ENCODE measurements at places on chromosomes 6 and 20.

GRCh38 chr6:87951751-87952150 lies 95.9 kb upstream of the SPACA1 start:
- DNase-seq, result no peak

- DNase-seq, result no peak
Measured at GRCh38 chr6:42514745-42515144, 49.1 kb upstream of the UBR2 start.

- DNase-seq, result no peak
Measured at GRCh38 chr20:25258476-25258805, 10.6 kb downstream of the PYGB start.

GRCh38 chr6:39228992-39229767 lies at the start of gene KCNK5:
Gene KCNK5 (minus strand): TSS chr6:39229475. CDS start chr6:39229111, 364 bp downstream.
- DNase-seq, result peak; percentile 17

GRCh38 chr6:401239-401993 lies 9.9 kb downstream of the IRF4 start:
- DNase-seq, result no peak

DNA sequence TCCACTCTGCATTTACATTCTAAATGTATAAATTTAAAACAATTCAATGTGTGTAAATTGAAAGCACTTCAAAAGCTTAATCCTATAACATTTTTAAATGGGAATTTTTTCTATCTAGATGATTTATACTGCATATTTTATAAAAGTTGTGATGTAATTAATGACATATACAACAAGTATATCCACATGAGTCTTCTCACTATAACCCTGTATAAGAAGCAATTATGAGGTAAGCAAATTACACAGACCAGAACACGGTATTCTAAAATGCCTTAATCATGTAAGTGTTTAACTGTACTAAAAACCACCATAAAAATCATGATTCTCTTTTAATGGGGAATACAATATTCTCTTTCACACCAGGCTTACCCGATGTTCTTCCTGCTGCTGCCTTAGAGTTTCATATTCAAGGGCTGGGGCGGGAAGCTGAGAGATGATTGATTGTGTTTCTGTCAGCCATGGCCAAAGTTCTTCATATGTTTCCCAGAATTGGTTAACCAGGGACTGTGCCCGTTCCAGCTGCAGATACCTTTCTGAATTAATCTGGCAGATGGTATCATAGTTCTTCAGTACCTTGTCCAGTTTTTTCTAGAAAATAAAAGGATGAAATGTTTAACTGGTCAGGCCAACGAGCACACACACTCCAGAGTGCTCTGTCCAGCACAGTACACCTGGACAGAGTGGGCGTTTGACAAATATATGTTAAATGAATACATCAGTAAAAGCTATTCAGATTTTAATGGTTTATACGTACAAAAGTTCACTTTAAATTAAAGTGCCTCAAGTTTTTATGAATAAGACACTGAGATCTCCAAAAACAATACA lies 127.4 kb downstream of the DST start:
- no peak for DNase-seq

DNA sequence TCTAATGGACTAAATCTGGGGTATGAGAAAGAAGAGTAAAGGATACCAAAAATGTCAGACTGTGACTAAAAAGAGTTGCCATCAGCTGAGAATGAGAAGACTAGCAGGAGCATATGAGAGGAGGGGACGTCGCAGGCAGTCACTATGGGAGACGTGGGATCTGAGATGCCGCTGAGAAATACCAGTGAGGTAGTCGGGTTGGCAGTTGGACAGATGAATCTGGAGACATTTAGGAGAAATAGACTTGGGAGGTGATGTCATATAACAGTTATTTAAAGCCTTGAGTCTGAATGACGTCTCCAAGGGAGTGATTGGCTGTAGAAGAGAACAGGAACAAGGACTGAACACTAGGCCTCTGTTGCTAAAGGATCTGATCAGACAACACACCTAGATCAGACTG lies 51.5 kb upstream of the TRIM26 start:
- no peak for DNase-seq

- no peak for DNase-seq
Measured at GRCh38 chr6:160319246-160319645, 28.9 kb upstream of the SLC22A3 start.

DNA sequence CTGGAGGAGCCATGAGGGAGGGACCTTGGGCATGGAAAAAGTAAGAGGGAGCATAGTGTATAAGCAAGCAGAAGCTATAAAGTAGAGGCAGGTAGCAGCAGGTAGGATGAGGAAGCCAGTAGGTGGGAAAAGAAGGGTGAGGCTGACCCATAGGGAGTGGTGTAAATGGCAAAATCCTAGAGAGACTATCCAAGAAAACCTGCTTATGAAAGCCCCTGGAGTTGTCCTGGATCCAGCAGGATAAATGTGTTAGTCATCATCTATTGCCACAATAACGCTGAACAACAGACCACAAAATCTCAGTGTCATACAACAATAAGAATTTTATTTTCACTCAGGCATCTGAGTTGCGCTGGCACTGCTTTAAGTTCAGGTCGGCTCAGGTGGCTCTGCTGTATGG lies 30.2 kb downstream of the CHD6 start:
- DNase-seq, result no peak

DNA sequence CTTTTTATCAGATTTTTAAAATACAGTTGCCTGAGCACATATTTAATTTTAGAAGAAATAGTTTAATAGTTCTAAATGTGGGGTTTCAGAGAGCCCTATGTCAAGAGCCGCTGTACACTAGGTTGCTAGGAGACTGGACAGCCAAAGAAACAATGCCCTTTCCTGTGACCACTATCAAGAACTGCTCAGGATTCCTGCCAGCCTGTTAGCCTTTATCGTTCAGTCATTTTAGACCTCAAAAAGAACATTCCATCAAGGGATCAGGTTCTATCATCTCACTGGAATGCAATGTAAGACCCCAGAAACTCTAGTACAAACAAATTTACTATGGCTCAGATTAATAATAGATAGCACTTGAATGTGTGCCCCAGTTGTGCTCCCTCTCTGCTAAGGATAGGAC lies 181.2 kb upstream of the CCN2 start:
- no peak for DNase-seq

DNA sequence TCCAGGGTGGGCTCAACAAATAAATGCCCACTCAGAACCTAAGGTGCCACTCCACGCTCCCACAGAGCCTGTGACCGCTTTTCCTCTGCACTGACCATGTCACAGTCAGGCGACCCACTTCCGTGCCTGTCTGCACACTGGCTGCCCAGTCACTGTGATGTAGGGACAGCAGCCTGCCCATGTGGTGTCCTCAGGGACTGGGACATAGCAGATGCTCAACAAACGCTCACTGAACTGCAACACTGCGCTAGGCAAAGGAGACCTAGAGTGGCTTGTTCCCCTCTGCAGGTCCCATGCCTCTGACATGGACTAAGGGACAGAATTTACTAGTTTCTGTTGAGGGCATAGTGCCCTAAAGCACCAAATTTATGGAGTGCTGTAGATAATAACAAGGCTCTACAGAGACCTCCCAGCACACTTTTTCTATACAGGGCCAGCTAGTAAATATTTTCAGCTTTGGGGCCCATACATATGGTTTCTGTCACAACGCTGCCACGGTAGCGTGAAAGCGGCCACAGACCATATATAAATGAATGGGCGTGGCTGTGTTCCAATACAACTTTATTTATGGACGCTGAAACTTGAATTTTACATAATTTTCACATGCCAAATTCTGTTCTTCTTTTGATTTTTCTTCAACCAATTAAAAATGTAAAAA lies 57.8 kb upstream of the MRPS10 start:
- DNase-seq, result no peak

DNA sequence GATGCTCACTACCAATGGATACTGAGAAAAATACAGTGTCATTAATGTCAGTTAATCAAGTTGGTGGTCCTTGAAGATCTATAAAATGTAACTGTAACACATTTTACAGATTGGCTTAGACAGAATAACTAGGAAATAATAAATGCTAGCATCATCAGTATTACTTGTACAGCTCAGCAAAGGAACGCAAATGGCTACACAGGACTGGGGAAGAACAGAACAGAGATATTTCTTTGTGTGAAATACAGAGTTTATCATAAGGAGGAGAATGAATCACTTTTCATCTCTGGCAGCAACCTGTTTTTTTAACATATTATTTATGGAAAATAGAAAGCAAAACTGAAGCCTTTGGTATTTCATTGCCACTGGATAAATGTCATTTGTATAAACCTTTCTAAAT lies 8.2 kb upstream of the QKI start:
- no peak for DNase-seq

- no peak for DNase-seq
Measured at GRCh38 chr6:119079283-119079809, 882 bp upstream of the FAM184A start.

DNA sequence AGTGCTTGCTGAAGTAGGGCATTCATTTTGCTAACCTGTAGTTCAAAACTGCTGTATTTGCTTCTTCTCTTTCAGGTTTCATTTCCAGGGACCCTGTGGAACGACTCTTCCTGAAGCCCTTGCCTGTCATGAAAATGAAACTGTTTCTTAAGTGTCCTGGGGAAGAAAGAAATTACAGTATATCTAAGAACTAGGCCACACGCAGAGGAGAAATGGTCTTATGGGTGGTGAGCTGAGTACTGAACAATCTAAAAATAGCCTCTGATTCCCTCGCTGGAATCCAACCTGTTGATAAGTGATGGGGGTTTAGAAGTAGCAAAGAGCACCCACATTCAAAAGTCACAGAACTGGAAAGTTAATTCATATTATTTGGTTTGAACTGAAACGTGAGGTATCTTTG lies 3.4 kb upstream of the NOL7 start:
- no peak for DNase-seq

DNA sequence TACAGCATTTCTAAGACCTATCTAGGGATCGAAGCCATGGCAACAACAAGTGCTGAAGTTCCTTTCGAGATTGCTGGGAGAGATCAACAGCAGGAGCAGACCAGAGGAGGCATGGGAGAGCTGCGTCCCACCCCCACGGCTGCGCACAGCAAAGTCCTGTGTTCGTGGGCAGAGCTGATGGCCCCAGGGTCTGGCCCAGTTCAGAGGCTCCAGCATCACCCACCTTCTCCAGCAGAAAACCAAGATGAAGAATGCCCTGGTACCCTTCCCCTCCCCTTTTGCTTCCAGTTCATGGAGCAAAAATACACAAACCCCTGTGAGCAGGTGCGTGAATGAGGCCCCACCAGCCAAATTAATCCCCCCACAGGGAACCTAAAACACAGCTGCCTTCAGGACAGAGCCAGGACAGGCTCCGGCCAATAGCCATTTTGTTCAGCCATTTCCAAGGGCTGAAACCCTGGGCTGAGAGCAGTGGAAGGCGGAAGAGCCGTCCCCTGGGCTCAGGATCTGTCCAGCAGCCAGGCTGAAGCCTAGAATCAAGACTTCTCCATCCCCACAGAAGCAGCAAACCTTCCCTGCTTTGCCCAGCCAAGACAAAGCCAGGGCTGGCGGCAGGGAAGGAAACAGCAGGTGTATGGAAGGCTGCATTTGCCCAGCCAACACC lies 102.8 kb downstream of the PREX1 start:
- no peak for DNase-seq

GRCh38 chr6:155340464-155341129 lies 26.3 kb upstream of the TFB1M start:
- DNase-seq, result no peak

- no peak for DNase-seq
Measured at GRCh38 chr20:56463428-56463827, 5.0 kb upstream of the RTF2 start.

DNA sequence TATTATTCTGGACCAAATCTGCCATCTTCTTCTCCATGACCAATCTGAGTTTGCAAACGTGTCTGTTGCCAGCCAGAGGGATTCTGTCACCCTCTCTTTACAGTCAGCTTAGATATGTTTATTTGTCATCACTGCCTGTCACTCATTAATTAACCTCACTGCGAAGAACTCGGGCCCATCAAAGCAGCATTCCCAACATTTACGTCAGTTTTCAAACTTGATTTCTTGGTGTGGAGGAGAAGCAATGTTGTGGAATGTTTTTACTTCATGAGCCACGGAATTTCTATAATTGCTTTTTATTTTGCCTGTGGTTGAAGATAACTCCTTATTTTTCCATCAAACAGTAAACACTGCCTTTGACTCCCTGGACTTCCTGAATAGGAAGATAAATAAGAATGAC lies 91.8 kb upstream of the CNKSR3 start:
- DNase-seq, result no peak

GRCh38 chr6:145374570-145374969 lies 360.8 kb downstream of the EPM2A start:
- no peak for DNase-seq

DNA sequence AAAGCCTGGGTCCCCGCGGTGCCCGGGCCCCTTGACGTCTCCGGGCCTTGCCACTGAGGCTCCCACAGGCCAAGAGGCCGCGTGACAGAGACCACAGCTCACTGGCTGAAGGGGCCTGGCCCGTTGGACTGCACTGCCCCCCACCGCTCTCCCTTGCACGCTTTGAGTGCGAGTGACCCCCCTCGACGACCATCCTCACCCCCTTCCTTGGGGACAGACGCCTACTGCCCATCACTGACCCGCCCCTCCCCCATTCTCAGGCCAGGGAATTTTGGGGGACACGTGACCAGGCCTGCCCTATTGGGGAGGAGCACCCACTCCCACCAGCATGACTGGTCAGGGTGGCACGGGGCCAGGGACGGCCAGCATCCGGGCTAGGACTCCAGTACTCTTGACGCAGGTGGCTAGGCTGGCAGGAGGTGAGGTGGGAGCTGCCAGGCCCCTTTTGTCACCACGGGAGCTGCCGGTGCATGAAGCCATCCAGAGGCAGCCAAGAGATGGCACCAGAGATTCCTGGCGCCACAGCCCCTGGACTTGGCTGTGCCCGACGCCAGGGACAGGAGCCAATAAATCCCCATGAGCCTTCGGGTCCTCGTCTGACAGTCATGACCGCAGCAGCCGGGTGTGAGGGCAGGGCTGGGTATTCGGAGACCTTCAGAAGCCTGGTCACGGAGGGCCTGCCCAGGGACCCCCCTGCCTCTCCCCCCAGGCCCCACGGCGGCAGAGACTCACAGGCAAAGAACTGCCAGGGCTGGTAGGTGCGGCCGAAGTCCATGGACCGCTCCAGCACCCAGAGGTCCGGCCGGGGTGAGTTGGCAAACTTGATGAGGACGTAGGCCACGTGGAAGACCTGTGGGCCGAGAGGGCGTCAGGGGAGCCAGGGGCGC lies 14.5 kb downstream of the LAMA5 start:
- DNase-seq, result no peak

- DNase-seq, result peak; percentile 5
Measured at GRCh38 chr6:11094411-11094851, 797 bp downstream of the SMIM13 start.

- DNase-seq, result no peak
Measured at GRCh38 chr6:37306624-37307222, 47.1 kb upstream of the RNF8 start.

DNA sequence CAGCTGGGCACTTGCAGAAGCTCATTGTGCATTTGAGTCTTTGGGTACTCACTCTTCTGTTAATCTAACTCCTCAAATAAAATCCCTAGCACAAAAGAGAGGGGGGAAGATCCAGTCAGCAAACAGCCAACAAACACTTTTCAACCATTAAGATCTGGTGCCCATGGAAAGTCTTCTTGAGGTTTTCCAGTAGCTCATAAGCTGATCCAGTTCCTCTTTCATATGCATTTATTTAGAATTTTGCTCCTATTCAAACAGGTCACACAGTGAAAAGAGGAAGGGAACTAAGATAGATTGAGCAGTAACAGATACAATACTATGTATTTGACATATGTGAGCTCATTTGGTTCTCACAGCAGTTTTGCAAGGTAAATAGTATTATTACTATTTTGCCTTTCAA lies 38.6 kb downstream of the HLA-DPB1 start:
- no peak for DNase-seq

- DNase-seq, result no peak
Measured at GRCh38 chr6:71496722-71497033, 208.1 kb downstream of the OGFRL1 start.

- DNase-seq, result no peak
Measured at GRCh38 chr6:53822401-53823125, 27.8 kb downstream of the LRRC1 start.

GRCh38 chr6:40353197-40353966 lies 233.8 kb downstream of the LRFN2 start:
- DNase-seq, result no peak
